Cardiac fibroblast (primary cell): ENCODE measurements at places on chromosomes 12 and 14.

GRCh38 chr12:12654691-12655460 is 41.1 kb downstream of the GPR19 start:
- DNase-seq: no peak

DNA sequence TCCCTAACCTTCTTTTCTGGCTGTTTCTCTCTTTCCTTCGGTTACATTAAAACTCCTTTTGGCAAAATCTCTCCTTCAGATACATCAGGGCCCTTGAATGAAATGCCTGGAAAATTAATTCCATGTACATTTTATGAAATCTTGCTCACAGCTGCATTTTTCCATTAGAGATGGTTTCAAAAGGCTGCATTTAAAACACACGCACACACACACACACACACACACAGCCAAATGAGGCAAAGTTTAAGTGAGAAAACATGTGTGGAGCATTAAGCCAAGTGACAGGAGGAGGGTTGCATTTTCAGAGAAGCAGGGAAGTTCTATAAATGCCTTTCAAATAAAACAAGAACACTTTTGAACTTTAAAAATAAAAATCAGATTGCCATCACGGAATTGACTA is 216.4 kb downstream of the LRIG3 start:
- DNase-seq: no peak

DNA sequence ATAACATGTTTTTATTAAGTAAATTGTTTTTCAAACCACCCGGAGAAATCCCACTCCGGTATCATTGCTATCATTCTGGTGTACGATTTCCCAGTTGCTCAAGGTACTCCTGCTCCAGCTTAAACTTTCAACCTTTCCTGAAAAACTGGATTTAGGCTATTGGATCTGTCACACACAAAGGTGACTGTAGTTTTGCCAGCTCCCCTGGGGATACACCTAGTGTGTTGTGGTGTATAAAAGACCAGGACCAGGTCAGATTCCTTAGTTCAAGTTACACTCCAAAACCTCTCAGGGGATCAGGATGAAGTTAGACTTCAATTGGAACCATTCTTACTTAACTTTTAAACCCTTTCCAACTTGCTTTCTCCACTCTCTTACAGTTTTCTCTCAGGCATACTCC is 303.9 kb downstream of the NOVA1 start:
- DNase-seq: no peak

- DNase-seq: peak; percentile 23
These were observed 163.2 kb downstream of the DYRK2 start for GRCh38 chr12:67811437-67812361.

DNA sequence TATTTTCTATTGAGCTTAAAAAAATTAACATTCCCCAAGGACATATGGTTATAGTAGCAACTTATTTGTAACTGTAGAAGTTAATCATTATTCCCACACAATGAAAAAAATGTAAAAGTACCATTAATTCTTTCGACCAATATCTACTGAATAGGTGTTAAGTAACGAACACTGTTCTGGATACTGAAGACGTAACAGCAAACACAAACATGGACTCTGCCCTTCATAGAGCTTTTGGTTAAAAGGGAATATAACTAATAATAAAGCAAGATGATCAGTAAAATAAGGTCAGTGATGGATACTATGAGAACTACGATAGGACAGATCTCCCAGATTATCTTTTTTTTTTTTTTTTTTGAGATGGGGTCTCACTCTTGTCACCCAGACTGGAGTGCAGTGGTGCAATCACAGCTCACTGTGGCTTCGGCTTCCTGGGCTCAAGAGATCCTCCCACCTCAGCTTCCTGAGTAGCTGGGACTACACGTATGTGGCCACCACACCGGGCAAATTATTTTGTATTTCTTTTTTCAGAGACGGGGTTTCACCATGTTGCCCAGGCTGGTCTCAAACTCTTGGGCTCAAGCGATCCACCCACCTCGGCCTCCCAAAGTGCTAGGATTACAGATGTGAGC is 93.9 kb downstream of the PAWR start:
- no peak for DNase-seq

GRCh38 chr14:56422703-56423213 is 156.8 kb upstream of the TMEM260 start:
- peak; percentile 94 for DNase-seq

GRCh38 chr12:114669401-114670290 is 14.3 kb downstream of the TBX3 start:
- DNase-seq: peak; percentile 54

- DNase-seq: peak; percentile 23
These were observed 144.3 kb downstream of the CHST11 start for GRCh38 chr12:104600790-104601739.

- DNase-seq: no peak
These were observed 7.9 kb upstream of the BBS10 start for GRCh38 chr12:76356071-76356470.

DNA sequence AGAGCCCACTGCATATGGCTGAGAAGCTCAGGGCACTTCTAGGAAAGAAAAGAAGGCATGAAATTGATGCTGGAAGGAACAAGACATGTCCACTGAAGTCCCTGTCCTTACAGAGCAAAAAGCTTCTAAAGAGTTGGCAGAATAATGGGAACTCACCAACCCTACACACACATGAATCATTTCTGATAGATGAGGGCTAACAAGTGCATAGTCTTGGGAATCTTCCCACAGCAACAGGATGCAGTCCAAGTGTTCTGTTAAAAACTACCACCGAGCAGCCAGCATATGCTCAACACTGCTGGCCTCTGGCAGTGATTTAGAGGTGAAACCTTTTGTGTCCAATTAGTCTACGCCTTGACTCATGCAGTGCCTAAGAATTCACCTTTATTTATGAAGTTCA is 44.8 kb downstream of the RHOJ start:
- DNase-seq: peak; percentile 32

- no peak for DNase-seq
These were observed 8.2 kb downstream of the GLRX5 start for GRCh38 chr14:95543021-95543420.

GRCh38 chr14:65425885-65426284 is 13.4 kb downstream of the FUT8 start:
- DNase-seq: no peak

- no peak for DNase-seq
These were observed 108.1 kb downstream of the LRIG3 start for GRCh38 chr12:58812214-58812613.

DNA sequence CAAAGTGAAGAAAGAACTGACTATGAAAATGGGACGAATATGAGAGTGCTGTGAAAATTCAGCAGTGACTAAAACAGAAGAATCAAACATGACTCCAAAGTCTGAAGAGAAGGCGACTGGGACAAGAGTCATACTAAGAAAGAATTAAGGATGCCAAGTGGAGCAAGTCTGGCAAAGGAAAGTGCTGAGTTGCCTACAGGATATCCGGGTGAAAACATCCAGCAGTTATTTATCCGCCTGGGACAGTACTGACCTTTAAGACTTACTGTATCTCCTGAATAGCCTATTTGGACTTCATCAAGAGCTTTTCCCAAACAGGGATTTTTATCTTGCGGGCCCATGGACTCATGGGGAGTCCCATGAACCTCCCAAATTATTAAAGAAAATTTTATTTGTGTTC is 41.1 kb downstream of the KICS2 start:
- peak; percentile 78 for DNase-seq

- no peak for DNase-seq
These were observed 27.0 kb upstream of the HIF1A start for GRCh38 chr14:61668282-61668681.

- no peak for DNase-seq
These were observed 316.3 kb downstream of the NUAK1 start for GRCh38 chr12:105822131-105823105.

GRCh38 chr12:65367396-65367795 is 88.9 kb downstream of the MSRB3 start:
- DNase-seq: no peak

GRCh38 chr12:97754306-97754705 is 291.7 kb downstream of the RMST start:
- no peak for DNase-seq

- DNase-seq: peak; percentile 59
These were observed 18.6 kb downstream of the LTBP2 start for GRCh38 chr14:74593241-74593953.

DNA sequence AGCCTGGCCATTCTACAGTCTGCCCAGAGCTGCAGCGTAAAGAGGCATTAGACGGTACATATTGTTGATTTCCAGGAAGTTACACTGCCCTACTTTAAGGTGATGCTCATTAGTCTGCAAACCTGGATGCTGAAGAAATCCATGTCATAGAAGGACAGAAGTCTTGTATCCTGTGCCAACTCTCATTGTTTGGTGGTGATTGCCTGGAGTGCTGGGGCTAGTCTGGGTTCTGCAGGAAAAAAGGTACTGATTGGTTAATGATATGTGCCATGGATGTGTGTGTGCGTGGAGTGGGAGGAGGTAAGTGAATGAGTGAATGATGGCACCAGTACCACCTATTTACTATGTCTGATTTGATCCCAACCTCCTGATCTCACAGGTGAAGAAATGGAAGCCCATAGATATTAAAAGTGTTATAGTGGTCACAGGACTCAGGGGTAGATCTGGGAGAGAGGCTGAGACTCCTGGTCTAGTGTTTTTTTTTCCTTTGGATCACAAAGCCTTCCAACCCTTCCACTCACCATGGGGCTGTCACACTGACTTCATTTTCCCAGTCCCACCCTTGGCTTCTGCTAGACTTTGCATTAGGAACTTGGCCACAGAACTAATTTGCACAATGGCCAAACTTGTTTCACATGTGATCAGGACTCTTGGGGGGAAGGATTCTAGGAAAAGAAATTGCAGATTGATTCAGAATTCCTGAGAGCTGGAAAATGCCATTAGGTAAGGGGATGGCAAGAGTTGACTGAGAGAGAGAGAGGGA is 96.1 kb downstream of the TMX1 start:
- DNase-seq: no peak

DNA sequence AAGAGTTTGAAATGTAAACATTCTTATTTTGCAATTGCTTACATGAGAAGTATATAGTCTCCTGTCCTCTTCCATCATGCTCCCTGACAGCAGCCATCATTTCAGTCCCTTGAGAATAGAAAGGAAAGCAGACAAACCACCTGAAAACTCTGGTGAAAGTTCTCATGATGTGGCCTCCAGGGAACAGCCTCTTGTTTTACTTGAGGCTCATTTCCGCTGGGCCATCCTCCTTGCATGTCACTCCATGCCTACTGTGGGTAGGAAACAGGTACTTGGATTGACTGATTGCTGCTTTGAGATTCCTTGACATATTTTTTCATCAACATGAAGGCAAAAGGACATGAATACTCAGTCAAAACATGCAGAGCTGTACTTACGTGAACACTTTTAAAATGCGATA is 6.0 kb downstream of the SYT1 start:
- DNase-seq: no peak

- peak; percentile 31 for DNase-seq
These were observed 168.6 kb downstream of the ALX1 start for GRCh38 chr12:85448548-85449139.

DNA sequence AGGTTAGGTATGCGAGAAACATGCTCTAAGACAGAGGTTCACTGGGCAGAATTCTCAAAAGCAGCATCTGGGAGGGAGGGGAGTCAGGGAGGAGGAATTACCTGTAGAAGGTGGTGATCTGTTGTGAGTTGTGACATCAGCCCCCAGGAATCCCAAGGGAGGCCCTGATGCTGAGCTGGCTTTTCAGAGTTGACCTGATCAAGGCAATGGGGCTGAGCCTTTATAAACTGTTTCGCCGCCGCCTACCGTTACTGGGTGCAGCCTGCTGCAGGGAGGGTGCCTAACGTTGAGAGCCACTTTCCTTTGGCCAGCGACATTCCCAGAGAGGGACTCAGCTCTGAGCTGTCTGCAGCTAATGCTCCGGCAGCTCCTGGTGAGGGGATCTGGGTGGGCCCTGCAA is 257.9 kb upstream of the TMEM132C start:
- no peak for DNase-seq

DNA sequence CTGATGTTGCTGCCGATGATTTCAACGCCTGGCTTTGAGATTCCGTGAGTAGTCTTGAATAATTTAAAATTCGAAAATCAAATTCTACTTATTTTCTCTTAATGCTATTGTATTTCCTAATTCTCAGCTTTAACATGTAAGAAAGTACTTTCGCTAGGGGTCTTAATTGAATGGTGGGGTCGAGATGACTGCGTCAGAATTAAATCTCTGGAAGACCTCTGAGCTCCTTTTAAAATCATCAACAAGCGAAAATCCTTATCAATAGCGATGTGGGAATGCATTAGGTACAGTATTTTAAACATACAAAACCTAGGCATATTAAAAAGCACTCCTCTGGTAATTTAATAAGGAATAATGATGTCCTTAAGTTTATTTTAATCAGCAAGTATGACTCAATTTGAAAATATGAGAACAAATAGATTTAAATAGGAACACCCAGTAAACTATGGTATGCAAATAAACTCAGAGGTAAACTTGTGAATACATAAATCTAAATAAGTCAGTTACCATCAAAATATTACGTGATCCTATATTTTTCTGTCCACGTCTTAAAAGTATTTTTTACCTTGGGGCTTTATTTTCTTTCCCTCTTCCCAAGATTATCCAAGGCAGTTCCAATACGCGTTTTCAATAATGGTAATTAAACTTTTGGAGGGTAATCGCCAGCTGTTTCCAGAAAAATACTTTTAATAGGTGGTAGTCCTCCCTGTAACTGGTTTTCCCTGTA is 1.4 kb downstream of the FOXA1 start:
- no peak for DNase-seq

DNA sequence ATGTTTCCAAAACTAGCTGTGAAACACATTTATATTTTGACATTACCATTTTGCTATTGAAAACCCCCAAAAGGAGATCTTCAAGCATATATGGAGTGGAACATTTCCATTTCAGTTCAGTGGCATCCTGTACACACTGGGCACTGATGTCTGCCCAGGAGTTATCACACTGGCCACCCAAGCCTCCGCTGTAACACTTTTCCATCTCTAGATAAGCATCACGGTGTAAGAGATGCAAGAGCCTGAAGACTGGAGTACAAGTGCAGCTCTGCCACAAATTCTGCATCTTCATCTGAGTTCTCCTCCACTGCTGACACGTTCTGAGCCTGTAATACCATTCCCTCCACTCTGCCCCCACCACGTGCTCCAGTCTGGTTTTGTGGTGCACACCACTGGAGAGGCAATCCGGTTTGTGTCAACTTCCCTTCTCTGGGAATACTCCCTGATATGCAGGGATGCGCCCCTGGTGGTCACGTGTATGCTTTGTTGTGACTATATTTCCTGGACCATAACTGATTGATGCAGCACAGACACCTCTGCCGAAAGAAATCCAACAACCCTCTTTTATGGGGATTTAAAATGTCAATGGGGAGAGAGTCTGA is 12.7 kb downstream of the SPTLC2 start:
- DNase-seq: no peak

DNA sequence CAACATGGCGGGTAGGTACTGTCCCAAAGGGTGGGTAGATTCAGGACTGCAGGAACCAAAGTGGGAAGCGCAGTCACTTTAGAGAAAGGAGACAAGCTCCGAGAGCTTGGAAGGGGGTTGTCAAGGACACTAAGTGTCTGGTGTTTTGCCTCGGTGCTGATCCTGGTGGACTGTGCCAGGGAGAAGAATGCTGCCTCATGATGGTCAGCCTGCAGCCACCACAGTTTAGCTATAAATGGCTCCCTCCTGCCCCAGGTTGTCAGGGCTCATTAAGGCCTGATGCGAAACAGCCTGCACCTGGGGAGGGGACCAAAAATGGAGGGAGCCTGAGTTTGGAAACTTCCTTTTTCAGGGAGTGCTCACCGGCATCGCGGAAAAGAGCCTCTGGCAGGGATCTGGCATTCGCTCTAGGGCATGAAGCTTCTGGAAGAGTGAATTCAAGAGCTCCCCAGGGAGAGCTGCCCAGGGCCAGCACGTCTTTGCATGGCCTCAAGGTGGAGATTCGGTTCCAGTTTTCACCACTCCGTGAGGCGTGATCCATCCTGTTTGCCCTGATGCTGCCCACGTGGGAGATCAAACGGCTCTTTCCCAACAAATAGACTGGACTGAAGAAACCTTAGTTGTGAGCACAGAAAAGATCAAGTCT is 164.0 kb downstream of the FOXN3 start:
- no peak for DNase-seq
